ENCODE measurements at places on chromosomes 5 and 9.

DNA sequence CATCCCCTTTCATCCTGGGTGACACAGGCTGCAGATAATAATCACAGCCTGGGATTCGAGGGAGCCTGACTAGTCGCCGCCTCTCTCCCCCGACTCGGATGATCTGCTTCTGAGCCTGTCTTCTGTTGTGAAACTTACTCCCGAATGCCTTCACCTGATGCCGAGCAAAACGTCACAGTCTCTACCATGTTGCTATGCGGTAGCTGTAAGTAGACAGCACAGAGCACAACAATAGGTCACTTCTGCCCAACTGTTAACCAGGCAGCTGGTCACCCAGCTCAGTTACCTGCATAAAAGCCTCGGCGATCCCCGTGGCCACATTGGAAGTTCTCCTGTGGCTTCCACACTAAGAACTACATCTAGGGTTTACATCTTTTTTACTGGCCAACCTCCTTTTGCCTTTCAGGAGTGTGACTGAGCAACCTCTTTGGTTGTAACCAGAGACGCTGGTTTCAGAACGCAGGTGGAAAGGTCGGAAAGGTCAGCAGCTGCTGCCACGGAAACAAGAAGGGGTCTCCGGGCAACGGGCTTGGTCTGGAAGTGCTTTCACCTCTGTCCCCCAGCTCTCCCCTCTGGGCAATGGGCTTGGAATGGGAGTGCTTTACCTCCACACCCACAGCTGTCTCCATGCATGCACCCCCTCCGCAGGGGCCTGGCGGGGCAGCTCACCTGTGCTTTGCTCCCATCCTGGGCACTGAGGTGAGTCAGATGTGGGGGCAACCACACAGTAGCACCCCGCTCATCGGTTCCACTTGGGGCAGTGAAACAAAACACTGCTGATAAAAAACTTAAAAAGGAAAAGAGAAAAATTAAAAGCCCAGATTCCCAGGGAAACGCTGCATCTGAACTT lies 7.6 kb upstream of the PPP1R26 start:
- no peak for DNase-seq

DNA sequence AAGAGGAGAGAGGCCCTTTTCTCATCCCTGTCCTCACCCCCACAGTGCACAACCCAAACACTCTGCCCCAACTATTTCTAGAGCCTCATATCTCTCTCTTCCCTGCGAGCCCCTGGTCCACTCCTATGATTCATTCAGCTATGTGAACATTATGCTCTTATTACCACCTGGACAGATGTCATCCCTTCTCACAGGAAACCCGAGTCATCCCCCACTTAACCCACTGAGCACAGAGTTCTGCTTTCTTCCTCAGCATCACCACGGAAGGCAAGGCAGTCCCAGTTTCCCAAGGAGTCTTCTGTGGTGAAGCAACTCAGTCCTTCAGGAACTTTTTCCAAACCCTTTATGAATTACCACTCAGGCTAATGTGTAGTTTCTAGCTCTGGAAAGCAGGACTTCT lies 1.3 kb downstream of the DNAI1 start:
- no peak for DNase-seq

DNA sequence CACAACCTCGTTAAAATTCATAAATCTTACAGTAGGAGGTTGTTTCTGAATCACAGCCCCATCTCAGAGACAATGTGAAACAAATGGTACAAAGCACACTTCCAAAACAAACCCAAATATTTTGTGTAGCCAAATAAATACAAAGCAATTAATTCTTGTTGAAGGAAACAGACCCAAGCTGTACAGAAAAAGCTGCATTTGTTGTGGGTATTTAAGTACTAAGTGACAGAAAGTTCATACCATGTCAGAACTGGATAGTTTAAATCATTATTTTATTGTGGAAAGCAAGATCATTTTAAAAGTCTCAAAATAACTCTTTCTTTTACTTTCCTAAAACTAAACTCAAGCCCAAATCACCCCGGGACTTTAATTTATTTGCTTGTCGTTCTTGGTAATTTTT lies 570.7 kb downstream of the ELAVL2 start:
- DNase-seq = no peak

DNA sequence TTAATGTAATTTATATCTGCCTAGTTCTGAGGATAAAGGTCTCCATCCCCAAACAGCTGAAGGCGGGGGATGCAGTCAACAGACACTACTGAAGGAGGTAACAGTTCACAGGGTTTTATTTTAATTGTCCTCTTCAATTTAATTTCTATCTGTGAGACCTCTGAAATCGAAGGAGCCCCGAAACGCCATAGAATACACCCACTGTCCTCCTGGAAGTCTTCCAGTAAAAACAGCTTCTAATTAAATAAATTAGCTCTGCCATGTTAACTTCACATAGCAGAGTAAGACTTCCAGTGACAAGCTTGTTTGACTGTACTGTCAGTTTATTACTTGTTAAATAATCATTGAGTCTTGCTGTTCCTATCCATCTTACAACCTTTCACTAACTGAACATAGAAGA lies 193.5 kb downstream of the SEC61B start:
- no peak for DNase-seq

DNA sequence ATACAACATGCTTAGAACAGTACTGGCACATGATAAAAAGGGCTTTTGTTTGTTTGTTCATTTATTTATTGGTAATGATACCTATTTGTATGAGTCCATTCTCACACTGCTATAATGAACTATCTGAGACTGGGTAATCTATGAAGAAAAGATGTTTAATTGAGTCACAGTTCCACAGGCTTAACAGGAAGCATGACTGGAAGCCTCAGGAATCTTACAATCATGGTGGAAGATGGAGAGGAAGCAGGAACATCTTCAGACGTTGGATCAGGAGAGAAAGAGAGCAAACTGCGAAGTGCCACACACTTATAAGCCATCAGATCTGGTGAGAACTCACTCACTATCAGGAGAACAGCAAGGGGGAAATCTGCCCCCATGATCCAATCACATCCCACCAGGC lies 847.7 kb downstream of the CDH18 start:
- no peak for DNase-seq

GRCh38 chr9:98977246-98977714 lies 33.6 kb downstream of the COL15A1 start:
- DNase-seq = no peak

DNA sequence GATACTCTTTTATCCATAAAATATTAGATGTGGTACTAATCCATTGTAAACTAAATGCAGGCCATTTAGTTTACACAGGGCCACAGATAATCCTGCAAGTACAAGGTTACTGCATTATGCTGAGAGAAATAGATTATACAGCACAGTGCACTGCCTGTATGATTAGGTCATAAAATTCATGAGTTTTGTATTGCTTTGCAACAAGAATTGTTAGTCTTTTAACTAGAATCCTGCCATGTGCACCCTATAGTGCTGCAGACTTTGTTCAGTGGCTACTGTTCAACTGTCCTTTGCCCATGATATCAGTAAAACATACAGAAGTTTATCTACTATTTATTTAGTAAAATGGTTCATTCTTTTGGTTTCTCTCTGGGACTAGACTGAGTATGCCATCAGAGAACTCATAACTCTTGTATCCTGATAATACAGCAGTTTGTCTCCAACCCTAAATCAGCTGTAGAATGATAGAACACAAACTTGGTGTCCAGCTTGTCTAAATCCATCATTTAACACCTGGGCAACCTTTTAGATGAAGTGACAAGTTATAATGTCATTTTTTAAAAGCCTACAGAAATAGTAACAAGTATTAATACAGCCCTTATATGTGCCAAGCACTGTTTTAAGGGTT lies 291.2 kb downstream of the TMEM167A start:
- DNase-seq = no peak

GRCh38 chr5:176474476-176474875 lies 26.3 kb downstream of the FAF2 start:
- DNase-seq = no peak

DNA sequence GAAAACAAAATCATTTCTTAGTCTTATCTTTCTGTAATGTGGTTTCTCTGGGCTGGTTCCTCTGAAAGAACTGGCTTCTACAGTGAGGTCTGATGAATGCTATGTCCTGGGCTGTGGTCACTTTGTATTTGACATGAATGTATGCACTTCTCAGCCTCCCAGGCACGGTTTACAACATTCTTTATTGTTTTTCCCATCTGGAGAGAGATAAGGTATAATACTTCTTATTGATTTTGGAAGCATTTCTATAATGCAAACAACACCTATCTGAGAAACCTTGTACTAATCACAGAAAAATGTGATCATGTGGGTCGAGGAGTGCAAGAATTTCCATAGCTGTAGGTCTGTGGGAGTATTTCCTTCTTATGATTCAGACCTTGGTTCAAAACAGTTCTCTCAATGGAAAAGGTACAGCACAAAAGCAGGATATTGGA lies 46.9 kb downstream of the ACTBL2 start:
- peak; percentile 79 for DNase-seq
